Mesendoderm (in vitro differentiated cells): ENCODE measurements at places on chromosomes 2 and 18.

DNA sequence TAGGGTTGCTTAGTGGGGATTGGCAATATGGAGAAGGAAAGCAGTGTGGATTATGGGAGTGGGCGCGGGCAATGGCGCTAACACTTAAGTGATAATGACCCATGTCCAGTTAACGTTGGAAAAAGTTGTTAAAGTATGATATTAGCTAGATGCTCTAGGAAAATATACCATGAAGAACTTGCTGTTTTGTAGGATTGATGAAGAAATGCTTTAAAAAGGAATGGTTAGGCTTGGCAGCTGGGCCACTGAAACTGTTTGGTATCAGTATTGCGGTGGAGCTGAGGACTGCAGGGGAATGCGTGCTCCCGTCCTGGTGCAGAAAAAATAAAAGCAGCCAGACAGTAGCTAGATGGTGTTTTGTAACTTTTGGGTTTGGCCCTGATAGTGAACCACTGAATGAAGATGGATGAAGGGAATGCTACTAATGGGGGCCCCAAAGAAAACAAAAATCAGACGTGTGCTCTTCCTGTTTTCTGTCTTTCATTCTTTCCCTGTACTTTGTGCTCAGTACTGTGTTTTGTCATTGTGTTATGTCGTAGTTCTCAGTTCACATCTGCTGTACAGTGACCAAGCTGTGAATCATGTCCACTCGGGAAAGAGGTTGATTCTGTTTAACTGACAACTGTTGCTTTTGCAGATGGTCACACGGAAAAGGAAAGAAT, 999 bp downstream of the INSIG2 start:
- H3K4me1 ChIP-seq: no peaks in the 10 kb centered on the region
- H3K27ac ChIP-seq: no peak overlapping the region
- H3K27me3 ChIP-seq: no peaks in the 10 kb centered on the region
- no peaks in the 10 kb centered on the region for H3K36me3 ChIP-seq
- DNase-seq: peak; percentile 27

GRCh38 chr2:141458351-141458750, 672.5 kb downstream of the LRP1B start:
- no peak overlapping the region for H3K27ac ChIP-seq
- no peaks in the 10 kb centered on the region for H3K36me3 ChIP-seq
- no peak overlapping the region for H3K4me3 ChIP-seq
- no peaks in the 10 kb centered on the region for H3K27me3 ChIP-seq
- no peaks in the 10 kb centered on the region for H3K4me1 ChIP-seq
- no peak for DNase-seq

GRCh38 chr18:42706618-42707017, 408.9 kb downstream of the RIT2 start:
- no peaks in the 10 kb centered on the region for H3K4me1 ChIP-seq
- H3K4me3 ChIP-seq: no peak overlapping the region
- no peaks in the 10 kb centered on the region for H3K27me3 ChIP-seq
- DNase-seq: peak; percentile 45
- no peak overlapping the region for H3K27ac ChIP-seq

GRCh38 chr2:131488306-131489205, 3.6 kb downstream of the MZT2A start:
- no peak overlapping the region for H3K27ac ChIP-seq
- peaks cover 4% of the 10 kb centered on the region for H3K36me3 ChIP-seq
- DNase-seq: no peak

DNA sequence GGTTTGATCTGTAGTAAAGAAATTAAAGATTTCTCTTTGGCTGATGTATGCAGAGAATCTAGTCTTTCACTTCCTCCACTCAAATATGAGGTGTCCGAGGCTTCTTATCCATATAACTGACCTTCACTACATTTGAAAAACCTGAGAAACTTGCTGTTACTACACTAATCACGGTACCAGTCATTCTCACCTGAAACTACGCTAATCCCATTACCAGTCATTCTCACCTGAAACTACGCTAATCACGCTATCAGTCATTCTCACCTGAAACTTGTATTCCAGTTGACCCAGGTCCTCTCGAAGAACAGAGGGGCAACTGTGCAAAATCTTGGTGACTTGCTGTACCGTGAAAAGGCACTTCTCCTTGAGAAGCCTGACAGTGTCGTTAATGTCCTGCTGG, 5.1 kb downstream of the MTERF4 start:
- DNase-seq: no peak
- no peaks in the 10 kb centered on the region for H3K27me3 ChIP-seq
- H3K27ac ChIP-seq: no peak overlapping the region
- H3K4me3 ChIP-seq: no peak overlapping the region
- H3K4me1 ChIP-seq: no peaks in the 10 kb centered on the region
- peaks cover 6% of the 10 kb centered on the region for H3K36me3 ChIP-seq

GRCh38 chr2:218991674-218992168, 1.5 kb downstream of the CRYBA2 start:
- peak; percentile 45 for DNase-seq
- H3K4me3 ChIP-seq: no peak overlapping the region
- H3K27me3 ChIP-seq: peaks cover 76% of the 10 kb centered on the region
- H3K4me1 ChIP-seq: peaks cover 8% of the 10 kb centered on the region
- no peak overlapping the region for H3K27ac ChIP-seq

GRCh38 chr2:178330175-178331017, 120.6 kb downstream of the PRKRA start:
- H3K4me3 ChIP-seq: no peak overlapping the region
- no peaks in the 10 kb centered on the region for H3K36me3 ChIP-seq
- no peak overlapping the region for H3K27ac ChIP-seq
- H3K4me1 ChIP-seq: no peaks in the 10 kb centered on the region

GRCh38 chr18:55265984-55266383, 306.7 kb upstream of the CCDC68 start:
- no peak overlapping the region for H3K27ac ChIP-seq
- DNase-seq: peak; percentile 47
- peaks cover 6% of the 10 kb centered on the region for H3K36me3 ChIP-seq

DNA sequence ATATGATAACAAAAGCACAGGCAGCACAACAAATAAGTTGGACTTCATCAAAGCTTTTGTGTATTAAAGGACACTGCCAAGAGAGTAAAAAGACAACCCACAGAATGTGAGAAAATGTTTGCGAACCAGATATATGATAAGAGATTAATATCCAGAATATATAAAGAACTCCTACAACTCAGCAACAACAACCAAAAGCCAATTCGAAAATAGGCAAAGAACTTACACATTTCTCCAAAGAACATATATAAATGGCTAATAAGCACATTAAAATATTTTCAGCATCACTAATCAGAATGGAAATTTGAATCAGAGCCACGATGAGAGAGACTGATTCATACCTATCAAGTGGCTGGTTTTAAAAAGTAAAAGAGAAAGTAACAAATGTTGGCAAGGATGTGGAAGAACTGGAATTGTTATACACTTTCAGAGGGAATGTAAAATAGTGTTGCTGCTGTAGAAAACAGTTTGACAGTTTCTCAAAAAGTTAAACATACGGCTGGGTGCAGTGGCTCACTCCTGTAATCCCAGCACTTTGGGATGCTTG, 25.2 kb downstream of the EPB41L5 start:
- no peak overlapping the region for H3K4me3 ChIP-seq
- H3K27me3 ChIP-seq: no peaks in the 10 kb centered on the region
- no peaks in the 10 kb centered on the region for H3K4me1 ChIP-seq
- no peaks in the 10 kb centered on the region for H3K36me3 ChIP-seq
- DNase-seq: no peak

GRCh38 chr2:23568211-23568610, 183.2 kb downstream of the KLHL29 start:
- no peaks in the 10 kb centered on the region for H3K36me3 ChIP-seq
- no peak for DNase-seq
- no peak overlapping the region for H3K4me3 ChIP-seq
- H3K27ac ChIP-seq: no peak overlapping the region
- H3K4me1 ChIP-seq: no peaks in the 10 kb centered on the region

DNA sequence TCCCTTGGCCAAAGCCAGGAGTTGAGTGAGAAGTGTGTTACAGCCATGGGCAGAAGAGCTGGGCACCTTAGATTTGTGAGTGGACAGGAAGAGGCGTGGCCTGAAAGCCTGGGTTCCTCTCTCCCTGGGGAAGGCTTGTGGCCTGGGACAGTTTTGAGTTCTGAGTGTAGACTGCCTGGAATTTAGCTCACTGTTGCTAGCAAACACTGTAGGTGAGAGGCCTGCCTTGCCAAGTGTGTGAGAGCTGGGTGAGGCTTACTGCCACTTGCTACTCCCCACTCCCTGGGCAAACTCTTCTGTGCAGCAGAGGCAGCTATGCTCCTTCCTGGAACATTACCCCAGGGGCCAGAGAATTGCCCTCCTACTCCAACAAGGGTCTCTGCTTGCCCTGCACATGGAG, 150.0 kb upstream of the GALNT5 start:
- no peaks in the 10 kb centered on the region for H3K36me3 ChIP-seq
- H3K4me1 ChIP-seq: no peaks in the 10 kb centered on the region
- DNase-seq: no peak
- no peaks in the 10 kb centered on the region for H3K27me3 ChIP-seq

GRCh38 chr2:113846429-113846828, 43.5 kb upstream of the ACTR3 start:
- no peak overlapping the region for H3K27ac ChIP-seq
- no peak for DNase-seq
- H3K4me1 ChIP-seq: peaks cover 1% of the 10 kb centered on the region
- H3K4me3 ChIP-seq: no peak overlapping the region

- peak; percentile 88 for DNase-seq
- H3K36me3 ChIP-seq: no peaks in the 10 kb centered on the region
- no peak overlapping the region for H3K4me3 ChIP-seq
Observed at GRCh38 chr2:6771634-6772611, 93.8 kb downstream of the CMPK2 start.

DNA sequence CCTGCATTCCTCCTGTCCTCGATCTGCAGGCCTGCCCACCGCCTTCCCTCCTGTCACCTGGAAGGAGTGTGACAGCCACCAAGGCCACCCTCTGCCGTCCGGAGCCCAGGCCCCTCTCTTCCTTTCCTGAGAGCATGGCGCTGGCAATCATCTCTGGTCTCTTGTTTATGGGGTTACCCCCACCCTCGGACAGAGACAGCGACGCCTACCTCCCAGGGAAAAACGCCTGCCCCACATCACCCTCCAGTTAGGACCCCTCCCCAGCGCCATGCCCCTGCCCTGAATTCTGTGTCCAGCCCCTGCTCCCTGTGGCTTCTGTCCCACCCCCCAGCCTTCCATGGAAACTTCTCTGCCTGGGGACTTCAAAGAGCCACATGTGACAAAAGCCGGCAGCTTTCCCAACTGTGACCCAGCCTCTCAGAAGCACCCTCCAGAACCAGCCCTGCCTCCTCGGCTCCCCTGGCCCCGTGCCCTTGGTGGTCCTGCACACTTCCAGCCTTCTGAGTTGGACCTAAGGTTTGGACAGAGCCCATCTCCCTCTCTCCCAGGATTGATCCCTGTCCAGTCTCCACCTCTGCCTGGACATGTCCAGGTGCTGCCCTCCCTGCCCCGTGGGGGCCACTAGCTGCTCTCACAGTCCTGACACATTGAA, 145.0 kb upstream of the HDAC4 start:
- no peak overlapping the region for H3K4me3 ChIP-seq
- H3K36me3 ChIP-seq: no peaks in the 10 kb centered on the region
- no peaks in the 10 kb centered on the region for H3K27me3 ChIP-seq
- no peak for DNase-seq

GRCh38 chr2:18047213-18047611, 168.7 kb downstream of the KCNS3 start:
- H3K4me1 ChIP-seq: no peaks in the 10 kb centered on the region
- H3K4me3 ChIP-seq: no peak overlapping the region
- no peaks in the 10 kb centered on the region for H3K36me3 ChIP-seq
- no peaks in the 10 kb centered on the region for H3K27me3 ChIP-seq
- no peak overlapping the region for H3K27ac ChIP-seq

- no peak overlapping the region for H3K27ac ChIP-seq
- H3K4me3 ChIP-seq: no peak overlapping the region
- DNase-seq: no peak
- no peaks in the 10 kb centered on the region for H3K27me3 ChIP-seq
- H3K4me1 ChIP-seq: no peaks in the 10 kb centered on the region
Observed at GRCh38 chr2:214005337-214005736, 405.5 kb upstream of the VWC2L start.

DNA sequence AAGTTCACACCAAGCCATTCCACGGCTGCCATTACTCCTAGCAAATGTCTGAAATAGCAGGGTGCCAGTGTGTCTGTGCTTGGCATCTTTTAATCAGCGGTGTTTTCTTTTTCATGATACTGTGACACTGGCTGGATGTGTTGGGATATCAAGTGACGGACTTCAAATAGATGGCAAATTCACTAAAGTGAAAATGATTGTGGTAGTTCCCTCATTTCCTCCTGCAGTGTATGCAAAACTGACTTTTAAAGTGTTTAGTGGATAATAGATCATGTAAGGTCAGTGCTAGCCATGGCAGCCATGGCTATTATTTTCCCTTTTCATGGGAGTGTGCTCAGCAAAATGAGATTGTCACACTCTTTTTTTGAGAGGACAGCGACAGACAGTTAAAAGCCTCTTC, 261.5 kb upstream of the SIX3 start:
- H3K27ac ChIP-seq: no peak overlapping the region
- DNase-seq: peak; percentile 35
- H3K36me3 ChIP-seq: no peaks in the 10 kb centered on the region
- no peak overlapping the region for H3K4me3 ChIP-seq
- peaks cover 15% of the 10 kb centered on the region for H3K4me1 ChIP-seq

GRCh38 chr2:72901426-72901825, 14.2 kb downstream of the SPR start:
- peak overlapping the region; percentile 68 for H3K27ac ChIP-seq
- DNase-seq: peak; percentile 87
- H3K4me3 ChIP-seq: no peak overlapping the region

DNA sequence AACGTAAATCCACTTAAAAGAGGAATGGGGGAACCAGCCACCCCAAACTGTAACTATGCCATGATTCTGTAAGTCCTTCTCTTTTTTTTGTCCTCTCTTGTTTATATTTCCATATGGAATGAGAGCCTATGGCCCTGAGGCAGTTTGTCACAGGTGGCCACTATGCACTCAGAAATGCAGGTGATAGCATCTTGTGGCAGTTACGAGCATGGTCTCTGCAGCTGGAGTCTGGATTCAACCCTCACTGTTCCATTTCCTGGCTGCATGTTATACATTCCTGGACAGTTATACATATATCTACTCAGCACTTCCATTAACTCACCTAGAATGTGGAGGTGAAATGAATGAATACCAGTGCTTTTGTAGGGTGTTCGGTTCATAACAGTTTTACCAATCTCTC, 291.5 kb upstream of the FANCL start:
- DNase-seq: peak; percentile 64
- H3K27me3 ChIP-seq: no peaks in the 10 kb centered on the region
- H3K27ac ChIP-seq: no peak overlapping the region
- H3K4me1 ChIP-seq: peaks cover 2% of the 10 kb centered on the region

GRCh38 chr2:216633616-216634369, 573 bp downstream of the IGFBP2 start:
- no peak overlapping the region for H3K27ac ChIP-seq
- peaks cover 12% of the 10 kb centered on the region for H3K4me1 ChIP-seq
- H3K4me3 ChIP-seq: peak overlapping the region; percentile 68

GRCh38 chr2:188256420-188256819, 35.3 kb upstream of the GULP1 start:
- no peaks in the 10 kb centered on the region for H3K27me3 ChIP-seq
- no peak overlapping the region for H3K27ac ChIP-seq
- H3K4me3 ChIP-seq: no peak overlapping the region
- no peaks in the 10 kb centered on the region for H3K4me1 ChIP-seq
- DNase-seq: no peak

- no peak overlapping the region for H3K27ac ChIP-seq
- DNase-seq: no peak
- no peaks in the 10 kb centered on the region for H3K4me1 ChIP-seq
- H3K27me3 ChIP-seq: no peaks in the 10 kb centered on the region
- peaks cover 1% of the 10 kb centered on the region for H3K36me3 ChIP-seq
- H3K4me3 ChIP-seq: no peak overlapping the region
Observed at GRCh38 chr2:191345788-191346187, 100.6 kb downstream of the MYO1B start.
